Activated B cell treated with CpG ODN at 0.5 μM for 24 hours (primary cell): ENCODE measurements at places on chromosomes 1 and 21.

- DNase-seq, result no peak
These were observed 70.6 kb downstream of the ARHGEF10L start for GRCh38 chr1:17610085-17610484.

DNA sequence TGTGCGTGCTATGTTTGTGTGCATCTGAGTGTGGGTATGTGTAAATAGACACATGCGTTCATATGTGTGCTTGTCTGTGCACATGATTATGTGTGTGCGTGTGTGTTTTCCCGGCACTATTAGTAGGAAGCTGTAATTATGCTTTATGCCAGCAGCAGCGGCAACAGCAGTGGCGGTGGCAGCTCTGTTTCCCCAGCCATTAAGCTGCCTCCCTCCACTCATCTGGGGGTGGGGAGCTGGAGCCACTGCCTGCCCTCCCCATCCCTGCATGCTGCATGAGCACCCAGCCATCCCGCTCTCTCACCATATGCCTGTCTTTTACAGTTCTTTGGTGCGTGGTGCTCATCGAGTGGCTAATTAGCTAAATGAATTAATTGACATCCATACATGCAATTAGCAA is 30.5 kb upstream of the ACOT11 start:
- DNase-seq, result no peak

- no peak for DNase-seq
These were observed 84.8 kb downstream of the HUNK start for GRCh38 chr21:31957631-31958030.

GRCh38 chr1:11494771-11495170 is 15.8 kb downstream of the DISP3 start:
- no peak for DNase-seq

GRCh38 chr1:3909615-3910014 is 9.5 kb upstream of the C1orf174 start:
- no peak for DNase-seq

GRCh38 chr1:11373895-11374747 is 101.1 kb downstream of the UBIAD1 start:
- no peak for DNase-seq

DNA sequence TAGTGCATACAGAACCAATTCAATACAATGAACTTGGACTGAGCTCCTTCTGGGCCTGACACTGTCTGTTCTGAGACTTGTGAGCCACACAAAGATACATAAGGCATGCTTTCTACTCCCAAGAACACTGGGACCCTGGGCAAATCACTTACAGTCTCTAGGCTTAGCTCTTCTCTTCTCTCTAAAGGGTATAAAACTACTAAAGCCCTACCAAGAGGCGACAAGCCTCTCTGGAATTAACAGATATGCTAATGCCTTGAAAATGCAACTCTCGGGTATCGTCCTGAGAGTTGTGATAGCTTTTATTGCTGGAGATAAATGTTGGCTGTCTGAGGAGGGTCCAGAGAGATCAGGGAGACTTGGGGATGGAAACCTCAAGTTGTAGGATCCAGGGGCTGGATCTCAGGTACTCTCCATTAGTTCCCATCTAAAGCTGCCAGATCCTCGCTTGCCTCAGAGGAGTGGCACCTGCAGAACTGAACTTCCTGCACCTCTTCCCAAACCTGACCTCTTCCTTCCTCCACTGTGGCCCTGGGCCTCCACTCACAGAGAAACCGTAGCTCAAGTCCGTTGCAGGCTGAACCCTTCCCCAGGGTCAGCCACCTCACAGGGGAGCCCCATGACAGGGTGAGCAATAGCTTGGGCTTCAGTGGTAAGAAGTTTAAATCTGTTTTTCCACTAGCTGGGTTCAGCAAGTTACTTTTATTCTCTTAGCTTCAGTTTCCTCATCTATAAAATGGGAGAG is 11.5 kb upstream of the CFAP45 start:
- DNase-seq, result no peak

DNA sequence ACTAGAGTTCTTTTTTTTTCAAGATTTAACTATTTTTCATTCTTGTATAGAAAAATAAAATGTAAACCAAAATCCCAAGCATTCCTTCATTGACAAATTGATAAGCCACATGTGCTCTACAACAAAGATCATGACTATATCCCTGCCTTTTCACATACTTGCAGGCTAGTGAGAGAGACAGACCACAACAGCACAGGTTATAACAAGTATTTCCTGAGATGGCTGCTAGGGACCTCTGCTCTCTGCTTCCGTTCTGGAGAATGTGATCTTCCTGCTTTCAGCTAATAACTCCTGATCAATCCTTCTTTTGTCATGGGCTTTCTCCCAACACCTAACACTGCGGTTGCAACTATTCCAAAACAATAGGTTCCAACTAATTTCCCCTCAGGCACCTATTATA is 14.0 kb upstream of the SPRR2F start:
- DNase-seq, result no peak

GRCh38 chr1:51214615-51215131 is 21.4 kb upstream of the RNF11 start:
- DNase-seq, result no peak

DNA sequence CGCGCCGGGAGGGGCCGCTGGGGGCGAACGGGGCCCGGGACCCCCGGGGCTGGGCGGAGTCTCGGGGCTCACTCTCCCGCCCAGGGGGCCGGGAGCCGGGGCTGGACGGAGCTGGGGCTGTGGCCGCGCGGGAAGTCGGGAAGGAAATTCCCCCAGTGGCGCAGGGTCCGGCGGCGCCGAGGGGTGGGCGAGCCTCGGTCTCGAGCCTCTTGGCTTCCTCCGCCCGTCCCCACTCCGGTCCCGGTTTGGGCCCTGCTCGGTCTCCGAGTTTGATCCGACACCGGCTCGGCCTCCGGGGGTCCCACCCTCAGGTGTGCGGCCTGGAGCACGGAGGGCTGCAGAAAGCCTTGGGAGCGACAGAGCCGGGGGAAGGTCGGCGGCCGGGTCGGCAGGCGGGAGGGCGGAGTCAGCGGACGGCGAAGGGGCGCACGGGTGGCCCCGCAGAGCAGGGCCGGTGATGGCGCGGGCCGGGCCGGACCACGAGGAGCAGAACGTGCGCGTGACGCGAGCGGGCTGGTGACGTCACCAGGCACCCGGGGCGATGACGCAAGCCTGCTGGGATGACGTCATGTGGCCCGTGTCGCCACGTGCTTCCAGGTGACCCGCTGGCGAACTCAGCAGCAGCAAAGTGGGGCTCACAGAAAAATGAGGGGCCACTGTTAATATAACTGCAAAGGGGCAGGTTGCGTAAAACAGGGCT is 610 bp upstream of the HES4 start:
- peak; percentile 66 for DNase-seq

GRCh38 chr1:118945489-118945888 is 42.7 kb downstream of the TBX15 start:
- DNase-seq, result no peak
